ENCODE measurements at places on chromosomes 16 and 17.

GRCh38 chr17:29518359-29518758 lies 48.5 kb downstream of the ABHD15 start:
- no peak for DNase-seq

GRCh38 chr16:57276596-57276995 lies 7.9 kb downstream of the PLLP start:
- DNase-seq = no peak

DNA sequence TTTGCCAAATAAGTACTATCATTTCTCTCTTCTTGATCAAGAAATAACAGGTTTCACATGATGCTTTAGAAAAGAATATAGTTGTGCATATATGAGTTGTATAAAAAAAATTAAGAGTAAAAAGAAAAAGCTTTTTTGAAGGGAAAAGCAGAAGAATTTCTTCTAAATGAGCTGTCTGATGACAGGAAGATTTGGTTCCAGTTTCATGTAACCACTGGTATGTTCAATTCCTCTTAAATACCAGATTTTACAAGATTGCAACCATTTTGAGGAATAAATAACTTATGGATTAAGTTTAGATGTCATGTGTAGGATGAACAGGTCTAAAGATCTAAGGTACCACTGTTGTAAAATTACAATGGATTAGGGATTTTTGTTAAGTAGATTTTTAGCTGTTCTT lies 45.0 kb downstream of the VMP1 start:
- DNase-seq = no peak

- DNase-seq = no peak
Measured at GRCh38 chr17:51818777-51819176, 339.7 kb downstream of the CA10 start.

Data from fibroblast of lung (primary cell).